Glomerular endothelial cell (primary cell): ENCODE measurements at places on chromosomes 16 and 17. TPM values are rescaled to one million over a fixed set of nuclear protein-coding genes. Genes with fewer than 3 reads are reported as not detected.

GRCh38 chr17:48499248-48499647 lies 31.6 kb downstream of the HOXB1 start:
- DNase-seq, result no peak

DNA sequence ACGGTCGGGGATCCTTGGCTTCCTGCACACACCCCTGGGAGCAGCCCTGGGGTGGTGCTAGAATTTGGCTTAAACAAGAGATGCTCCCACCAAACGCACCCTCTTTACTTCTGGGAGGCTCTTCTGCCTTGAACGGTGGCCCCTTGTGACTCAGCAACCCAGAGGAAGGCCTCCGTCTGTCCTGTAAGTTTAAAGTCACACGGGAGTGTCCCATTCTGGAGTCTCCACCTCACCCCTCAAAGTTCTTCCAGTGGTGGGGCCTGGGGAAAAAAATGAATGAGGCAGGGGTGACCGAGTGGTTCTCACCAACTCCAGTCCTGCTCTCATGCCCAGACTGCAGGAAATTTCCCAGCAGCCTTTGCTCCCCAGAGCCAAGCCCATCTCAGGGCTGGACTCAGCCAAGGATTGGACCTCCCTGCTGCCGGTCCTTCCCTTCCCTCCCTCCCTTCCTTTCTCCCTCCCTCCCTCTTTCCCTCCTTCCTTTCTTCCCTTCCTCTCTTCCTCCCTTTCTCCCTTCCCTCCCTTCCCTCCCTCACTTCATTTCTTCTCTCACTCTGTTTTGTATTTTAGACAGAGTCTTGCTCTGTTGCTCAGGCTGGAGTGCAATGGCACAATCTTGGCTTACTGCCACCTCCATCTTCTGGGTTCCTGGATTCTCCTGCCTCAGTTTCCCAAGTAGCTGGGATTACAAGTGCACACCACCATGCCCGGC lies 11.4 kb downstream of the ITGAD start:
- DNase-seq, result no peak

The SNRNP25 gene
- total RNA-seq, result 20.7 and 25.1 TPM in 2 replicates

The BBS2 gene
- 37.2 and 37.5 TPM in 2 replicates for total RNA-seq

- DNase-seq, result no peak
These were observed 54.9 kb downstream of the RGS9 start for GRCh38 chr17:65191811-65192740.

DNA sequence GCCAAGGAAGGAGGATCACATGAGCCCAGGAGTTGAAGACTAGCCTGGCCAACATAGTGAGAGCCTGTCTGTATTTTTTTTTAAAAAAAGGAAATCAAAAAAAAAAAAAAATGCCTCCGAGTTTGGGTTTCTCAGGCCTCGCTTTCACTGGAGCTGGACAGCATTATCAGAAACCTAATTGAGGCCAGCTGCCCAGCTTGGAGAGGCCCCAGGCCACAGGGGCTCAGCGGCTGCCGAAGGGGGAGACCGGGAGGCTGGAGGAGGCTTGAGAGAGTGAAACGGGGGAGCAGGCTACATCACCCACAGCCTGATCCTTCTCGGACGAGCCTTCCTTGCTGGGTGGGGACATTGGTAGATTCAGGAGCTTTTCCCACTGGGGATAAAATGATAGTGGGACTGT lies 5.1 kb downstream of the TTYH2 start:
- no peak for DNase-seq

The CSH2 gene
- not detected in 2 replicates for total RNA-seq

GRCh38 chr17:78708510-78708973 lies 73.5 kb downstream of the CYTH1 start:
- no peak for DNase-seq

DNA sequence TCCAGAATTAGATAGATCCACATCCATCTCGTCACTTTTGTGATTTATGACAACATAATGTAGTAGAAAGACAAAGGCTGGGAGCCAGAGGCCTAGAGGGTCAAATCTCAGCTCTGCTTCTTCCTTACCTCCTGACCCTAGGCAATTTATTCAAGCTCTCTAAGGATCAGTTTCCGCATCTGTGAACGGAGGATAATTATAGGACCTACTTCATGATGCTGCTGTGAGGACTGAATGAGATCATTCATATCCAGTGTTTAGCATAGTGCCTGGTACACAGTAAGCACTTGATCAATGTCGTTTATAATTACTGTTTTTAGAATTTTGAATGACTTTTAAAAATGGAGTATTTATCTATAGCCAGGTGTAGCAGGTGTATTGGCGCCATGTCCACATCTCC lies 128.4 kb downstream of the SHISA9 start:
- DNase-seq, result no peak

The P2RX1 gene
- total RNA-seq, result not detected in 2 replicates

The KRTAP9-4 gene
- total RNA-seq, result not detected in 2 replicates

The CDR2L gene
- 40.7 and 63.5 TPM in 2 replicates for total RNA-seq

The DNAJA2 gene
- total RNA-seq, result 47.0 and 59.0 TPM in 2 replicates

The GRAP gene
- 77.6 and 87.3 TPM in 2 replicates for total RNA-seq

DNA sequence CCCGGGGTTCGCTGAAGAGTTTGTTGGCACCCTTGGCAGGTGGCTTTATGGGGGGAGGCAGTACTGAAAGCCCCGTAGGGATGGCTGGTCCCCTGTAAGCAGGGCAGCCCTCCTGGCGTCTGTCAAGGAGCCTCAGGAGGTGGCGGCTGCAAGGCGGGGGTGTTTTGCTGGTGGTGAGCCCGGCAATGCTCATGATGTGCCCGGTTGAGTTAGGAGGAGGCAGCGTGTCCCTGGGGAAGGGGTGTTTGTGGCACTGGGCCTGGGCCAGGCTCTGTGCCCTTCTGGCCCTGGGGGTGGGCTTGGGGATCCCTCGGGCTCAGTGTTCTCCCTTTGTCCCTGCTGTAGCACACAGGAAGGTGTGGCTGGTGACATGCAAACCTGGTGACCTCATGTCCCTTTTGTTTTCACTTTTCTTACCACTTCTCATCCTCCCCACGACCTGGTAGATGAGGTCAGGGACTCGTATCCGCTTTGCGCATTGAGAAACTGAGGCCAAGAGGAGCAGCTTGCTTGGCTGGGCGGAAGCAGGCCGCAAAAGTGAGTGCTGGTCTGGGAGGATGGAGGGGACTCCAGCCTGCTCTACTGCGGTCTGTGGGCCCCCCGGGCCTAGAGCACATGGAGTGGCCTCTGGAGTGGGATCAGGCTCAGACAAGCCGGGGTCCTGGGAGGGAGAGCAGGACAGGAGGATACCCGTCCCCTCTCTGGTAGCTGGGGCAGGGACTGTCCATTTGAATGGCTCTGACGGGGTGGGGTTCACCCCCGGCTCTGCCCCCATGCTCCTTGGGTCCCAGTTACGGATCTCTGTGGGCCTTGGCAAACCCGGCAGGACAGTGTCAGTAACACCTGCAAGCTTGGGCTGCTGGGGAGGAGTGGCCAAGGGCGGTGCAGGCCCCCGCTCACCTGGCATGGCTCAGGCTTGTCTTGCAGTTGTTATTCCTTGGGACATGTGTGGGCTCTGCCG lies 2.2 kb downstream of the SNN start:
- DNase-seq, result no peak

GRCh38 chr16:77600555-77600954 lies 121.8 kb upstream of the NUDT7 start:
- no peak for DNase-seq

DNA sequence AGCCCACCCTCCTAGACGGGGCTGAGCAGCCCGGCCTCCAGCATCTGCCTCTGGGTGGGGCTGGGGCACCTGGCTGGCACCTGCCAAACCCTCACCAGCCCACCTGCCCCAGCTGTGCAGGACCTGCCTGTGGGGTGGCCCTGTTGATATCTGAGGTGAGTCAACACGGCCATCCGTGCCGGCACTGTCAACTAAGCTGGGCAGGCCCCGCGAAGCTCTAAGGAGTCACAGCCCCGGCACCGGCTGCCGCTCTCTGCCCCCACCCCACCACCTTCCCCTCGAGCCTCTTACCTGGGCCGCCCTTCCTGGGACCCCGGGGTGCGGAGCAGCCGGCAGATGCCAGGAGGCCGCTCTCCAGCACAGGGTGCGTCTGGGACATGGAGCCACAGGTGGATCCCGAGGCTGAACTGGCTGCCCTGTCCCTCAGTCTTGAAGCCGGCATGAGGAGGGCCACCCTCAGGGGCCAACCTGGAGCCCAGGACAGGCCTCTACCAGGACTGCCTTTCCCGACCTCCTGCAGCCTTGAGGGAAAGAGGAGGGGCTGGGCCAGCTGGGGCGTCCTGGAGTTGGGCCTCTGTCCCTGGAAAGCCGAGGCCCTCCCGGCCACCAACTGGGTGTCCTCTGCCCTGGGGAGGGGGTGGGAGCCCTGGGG lies 515 bp downstream of the CBFA2T3 start:
- DNase-seq, result no peak

The PLCD3 gene
- 35.3 and 41.5 TPM in 2 replicates for total RNA-seq

DNA sequence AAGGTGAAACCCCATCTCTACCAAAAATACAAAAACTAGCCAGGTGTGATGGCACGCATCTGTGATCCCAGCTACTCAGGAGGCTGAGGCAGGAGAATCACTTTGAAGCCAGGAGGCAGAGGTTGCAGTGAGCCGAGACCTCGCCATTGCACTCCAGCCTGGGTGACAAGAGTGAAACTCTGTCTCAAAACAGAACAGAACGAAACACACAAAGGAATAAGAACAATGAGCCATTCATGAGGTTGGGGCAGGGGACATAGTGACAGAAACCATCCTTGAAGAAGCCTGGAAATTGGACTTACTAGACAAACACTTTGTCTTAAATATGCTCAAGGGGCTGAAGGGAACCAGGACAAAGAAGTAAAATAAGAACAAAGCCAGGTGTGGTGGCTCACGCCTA lies 39.4 kb downstream of the WDR45B start:
- no peak for DNase-seq

The HCRT gene
- not detected in 2 replicates for total RNA-seq

- no peak for DNase-seq
These were observed 22.9 kb upstream of the ZFPM1 start for GRCh38 chr16:88430185-88430523.

DNA sequence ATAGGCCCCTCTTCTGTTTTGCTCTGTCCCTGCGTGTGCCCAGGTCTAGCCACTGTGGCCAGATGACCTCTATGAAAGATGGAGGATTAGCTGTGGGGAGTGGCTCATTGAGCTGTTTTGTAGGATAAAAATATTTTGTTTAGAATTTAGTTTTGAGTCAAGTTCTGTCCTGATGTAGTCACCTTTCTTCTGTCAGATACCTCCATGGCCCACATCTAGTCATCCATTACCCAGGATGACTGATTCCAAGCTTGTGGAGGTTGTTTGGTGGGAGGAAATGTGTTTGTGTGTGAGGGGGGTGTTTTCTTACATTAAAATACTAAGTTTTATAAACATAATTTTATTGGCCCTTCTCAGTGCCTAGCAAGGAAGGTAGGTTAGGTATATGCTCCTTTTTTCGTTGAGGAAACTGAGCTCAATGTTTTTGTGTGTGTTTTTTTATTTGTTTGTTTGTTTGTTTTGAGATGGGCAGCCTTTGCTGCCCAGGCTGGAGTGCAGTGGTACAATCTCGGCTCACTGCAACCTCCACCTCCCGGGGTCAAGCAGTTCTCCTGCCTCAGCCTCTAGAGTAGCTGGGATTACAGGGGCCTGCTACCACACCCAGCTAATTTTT lies 16.3 kb downstream of the SNX11 start:
- no peak for DNase-seq

The NPIPB9 gene
- total RNA-seq, result 0.92 and 2.0 TPM in 2 replicates

The EVI2B gene
- total RNA-seq, result 1.2 and 1.6 TPM in 2 replicates

The CCL18 gene
- total RNA-seq, result not detected in 2 replicates

DNA sequence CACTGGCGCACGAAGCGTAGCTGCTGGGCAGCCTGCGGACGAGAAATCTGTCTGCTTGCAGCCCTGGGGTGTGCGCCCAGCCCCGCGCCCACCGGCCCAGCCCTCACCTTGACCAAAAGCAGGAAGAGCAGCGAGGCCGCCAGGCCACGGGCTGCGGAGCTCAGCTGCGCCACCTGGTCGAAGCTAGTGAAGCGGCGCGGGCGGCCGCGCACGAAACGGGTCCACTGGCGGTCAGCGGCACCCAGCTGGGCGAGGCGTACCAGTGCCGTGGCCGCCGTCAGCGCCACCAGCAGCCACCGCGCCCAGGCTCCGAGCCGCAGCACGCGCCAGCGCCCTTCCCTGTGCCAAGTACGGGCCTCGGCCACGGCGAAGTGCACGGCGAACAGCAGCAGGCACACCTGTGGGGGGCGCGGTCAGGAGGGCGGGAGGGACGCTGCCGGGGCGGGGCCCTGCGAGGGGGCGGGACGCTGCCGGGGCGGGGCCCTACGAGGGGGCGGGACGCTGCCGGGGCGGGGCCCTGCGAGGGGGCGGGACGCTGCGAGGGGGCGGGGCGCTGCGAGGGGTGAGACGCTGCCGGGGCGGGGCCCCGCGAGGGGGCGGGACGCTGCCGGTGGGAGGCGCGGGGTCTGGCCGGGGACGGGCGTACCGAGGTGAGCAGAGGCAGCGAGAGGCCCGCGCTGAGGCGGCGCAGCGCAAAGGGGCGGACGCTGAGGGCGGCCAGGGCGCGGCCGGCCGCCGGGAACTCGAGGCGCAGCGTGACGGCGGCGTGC lies 43.2 kb downstream of the TSC2 start:
- DNase-seq, result no peak

DNA sequence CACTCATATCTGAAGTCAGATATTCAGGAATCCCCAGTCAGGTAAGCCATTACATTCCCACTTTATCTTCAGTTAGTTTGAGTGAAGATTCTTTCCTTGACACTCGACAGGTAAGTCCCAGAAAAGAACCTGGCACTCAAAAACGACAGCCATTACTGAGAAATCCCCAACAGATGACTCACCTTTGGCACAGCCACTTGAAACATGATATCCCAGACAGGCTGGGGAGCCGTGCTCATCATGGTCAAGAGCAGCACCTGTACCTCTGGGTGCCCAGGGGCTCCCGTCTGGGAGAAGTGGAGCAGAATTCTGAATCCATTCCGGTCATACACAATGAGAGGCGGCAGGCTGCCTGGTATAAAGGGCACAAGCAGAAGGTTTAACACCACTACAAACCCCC lies 16.8 kb upstream of the COG7 start:
- no peak for DNase-seq

DNA sequence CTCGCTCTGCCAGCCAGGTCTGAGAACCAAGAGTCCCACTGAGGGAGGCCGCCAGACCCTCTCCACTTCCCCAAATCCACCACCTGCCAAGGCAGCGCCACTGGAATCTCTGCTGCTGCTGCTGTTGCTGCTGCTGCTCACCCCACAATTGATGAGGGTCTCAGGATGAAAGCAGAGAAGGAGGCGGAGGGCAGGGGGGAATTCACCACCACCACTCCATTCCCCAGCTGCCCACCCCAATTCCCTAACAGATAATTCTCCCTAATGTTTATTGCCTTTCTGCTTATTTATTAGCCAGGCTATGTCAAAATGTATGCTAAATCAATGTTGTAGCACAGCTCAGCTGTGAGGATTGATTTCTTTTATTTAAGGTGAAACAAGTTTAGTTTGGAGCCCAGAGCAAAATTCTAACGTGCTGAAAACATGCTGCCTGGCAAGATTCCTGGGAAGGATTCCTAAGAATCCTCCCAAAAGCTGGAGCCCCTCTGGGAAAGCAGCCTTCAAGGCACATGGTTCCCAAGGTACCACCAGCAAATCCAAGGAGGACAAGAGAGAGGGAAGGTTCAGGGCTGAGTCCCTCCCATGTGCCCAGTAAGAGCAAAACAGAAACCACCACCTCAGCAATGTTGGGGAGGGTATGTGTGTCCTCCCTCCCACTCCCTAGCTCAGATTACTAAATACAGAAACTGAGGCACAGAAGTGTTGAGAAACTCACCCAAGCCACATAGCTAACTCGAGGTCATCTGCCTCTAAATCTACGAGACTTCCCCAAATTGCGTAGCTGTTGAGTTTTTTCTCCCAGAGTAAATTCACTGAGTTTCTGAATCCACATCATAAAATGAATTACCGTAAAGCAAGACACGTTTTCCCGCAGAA lies 12.2 kb upstream of the CDH5 start:
- DNase-seq, result no peak
